NCI-H69 (cell line): ENCODE measurements at places on chromosomes 1 and 21.

DNA sequence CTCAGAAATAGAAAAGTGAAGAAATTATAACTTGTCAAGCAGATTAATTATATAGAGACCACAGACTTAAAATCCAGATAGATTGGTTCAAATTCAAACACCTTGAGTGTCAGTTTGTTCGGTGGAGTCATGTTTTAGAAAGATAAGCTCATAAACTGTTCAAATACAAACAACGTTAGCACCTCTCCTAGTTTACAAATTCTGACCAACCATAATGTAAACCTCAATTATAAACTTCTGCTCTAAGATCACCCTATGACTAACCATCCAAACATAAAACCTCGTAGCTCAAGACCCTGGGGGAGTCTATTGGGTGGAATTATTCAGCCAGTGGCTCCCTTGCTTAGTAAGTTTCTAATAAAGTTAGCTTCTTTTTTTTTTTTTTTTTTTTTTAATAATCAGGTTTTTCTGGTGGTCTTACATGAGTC, 12.4 kb downstream of the CBR1 start:
- DNase-seq = no peak

- peak; percentile 91 for DNase-seq
Observed at GRCh38 chr1:31154632-31155215, 85.0 kb downstream of the NKAIN1 start.

- peak; percentile 31 for DNase-seq
Observed at GRCh38 chr1:115829023-115829674, 11.8 kb downstream of the NHLH2 start.

DNA sequence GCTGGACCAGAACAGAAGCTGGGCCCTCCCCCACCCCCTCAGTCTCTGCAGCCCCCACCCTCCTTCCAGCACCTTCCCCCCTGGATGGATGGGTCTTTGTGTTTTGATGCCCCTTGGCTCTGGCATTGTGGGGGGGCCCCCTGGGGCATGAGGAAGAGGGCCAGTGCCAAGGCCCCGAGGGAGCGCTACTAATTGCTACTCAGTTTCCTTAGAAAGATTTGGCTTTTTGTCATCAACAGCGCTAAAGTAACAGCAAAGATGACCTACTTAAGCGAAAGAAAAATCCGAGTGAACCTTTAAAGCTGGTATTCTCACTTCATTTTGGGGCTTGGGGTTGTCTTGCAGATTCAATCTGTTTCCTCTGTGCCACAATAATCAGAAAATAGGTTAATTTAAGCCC, 63.5 kb downstream of the SKI start:
- peak; percentile 4 for DNase-seq

GRCh38 chr1:234538930-234539649, 60.1 kb upstream of the TARBP1 start:
- no peak for DNase-seq

DNA sequence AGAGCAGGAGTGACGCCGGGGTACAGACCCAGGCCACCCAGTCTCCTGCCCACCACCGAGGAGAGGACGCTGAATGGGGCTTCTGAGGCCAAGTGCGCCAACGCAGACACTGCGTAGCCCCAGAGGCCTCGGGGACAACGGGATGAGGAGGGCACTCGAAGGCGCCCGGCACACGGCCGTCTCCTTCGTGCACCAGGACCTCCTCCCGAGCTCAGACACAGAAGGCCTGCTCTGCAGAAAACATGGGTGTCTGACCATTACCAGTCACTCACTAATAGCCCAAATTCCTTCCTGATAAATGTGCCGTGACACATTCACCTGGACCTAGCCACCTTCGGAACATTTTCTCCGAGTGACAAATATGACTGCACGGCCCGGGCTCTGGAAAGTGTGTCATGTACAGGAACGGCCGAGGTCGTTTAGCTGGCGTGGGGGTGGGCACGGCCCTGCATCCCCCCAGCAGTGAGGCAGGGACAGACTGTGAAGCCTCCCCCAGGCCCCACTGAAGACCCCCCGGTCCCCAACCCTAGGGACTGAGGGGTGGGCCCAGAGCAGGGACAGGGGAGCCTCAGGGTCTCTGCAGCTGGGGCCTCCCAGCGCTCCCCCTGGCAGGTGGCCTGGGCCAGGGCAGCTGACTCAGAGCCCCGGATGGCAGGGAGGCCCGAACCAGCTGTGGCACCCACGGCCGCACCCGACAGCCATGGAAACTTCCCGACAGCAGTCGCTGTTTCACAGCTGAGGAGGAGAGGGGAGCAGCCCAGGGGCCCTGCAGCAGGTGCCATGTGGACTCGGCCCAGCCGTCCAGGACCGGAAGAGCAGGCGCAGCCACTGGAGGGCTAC, 16.7 kb upstream of the COL6A2 start:
- DNase-seq = no peak

GRCh38 chr1:108560189-108560873, 431 bp downstream of the EEIG2 start:
- DNase-seq = peak; percentile 52

GRCh38 chr21:34299168-34299539, 64.7 kb upstream of the KCNE2 start:
- peak; percentile 15 for DNase-seq

DNA sequence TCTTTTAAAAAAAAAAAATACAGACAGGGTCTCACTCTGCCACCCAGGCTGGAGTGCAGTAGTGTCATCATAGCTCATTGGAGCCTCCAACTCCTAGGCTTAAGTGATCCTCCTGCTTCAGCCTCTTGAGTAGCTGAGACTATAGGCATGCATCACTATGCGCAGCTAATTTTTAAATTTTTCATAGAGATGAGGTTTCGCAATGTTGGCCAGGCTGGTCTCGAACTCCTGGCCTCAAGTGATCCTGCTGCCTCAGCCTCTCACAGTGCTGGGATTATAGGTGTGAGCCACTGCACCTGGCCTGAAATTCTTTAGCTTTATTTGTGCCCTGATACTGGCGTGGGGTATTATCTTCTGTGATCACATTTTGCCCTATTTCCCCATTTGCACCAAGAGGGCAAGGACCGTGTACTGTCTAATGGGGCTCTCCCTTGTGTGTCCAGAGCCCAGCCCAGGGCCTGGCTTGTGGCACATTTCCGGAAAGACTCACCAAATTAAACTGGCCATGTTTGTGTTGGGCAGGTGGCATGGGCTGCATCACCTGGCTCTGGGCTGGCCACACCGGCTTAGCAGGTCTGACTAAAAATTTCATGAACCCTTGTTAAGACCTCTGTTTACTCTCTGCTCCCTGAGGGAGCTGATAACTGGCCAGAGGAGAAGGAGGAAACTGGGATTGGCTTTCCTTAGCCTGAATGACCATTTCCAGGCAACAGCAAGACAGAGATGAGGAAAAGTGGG, 32.2 kb downstream of the TRIM62 start:
- no peak for DNase-seq

- no peak for DNase-seq
Observed at GRCh38 chr1:167294528-167294927, 73.8 kb downstream of the POU2F1 start.

GRCh38 chr1:195158091-195158490, 1450.1 kb downstream of the KCNT2 start:
- DNase-seq = no peak
